ENCODE measurements at places on chromosomes 2 and 18.

DNA sequence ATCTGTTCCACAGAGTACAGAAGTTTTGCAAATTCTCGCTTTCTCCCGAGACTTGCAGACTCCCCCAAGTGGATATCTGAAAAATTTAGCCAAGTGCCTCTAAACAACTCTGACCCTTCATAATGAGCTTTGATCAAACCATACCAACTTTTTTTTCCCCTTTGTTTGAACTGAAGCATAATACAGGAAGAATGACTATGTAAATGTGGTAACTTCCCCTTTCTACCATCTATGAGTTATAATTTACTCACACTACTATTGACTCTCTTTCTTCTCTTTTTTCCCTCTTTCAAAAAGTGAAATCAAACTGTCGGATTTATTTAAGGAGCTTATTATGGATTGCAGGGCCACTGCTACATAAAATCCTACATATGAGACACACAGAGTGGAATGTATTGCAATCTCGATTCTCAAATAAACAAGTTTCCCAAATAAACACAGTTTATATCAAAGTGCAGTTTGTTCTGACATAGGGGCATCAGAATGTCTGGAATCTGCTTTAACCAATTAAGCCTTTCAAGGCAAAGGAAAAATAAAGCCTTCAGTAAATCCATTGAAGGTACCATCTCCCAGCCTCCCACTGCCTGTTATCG, 1.4 kb upstream of the ZNF804A start:
- DNase-seq = peak; percentile 60

DNA sequence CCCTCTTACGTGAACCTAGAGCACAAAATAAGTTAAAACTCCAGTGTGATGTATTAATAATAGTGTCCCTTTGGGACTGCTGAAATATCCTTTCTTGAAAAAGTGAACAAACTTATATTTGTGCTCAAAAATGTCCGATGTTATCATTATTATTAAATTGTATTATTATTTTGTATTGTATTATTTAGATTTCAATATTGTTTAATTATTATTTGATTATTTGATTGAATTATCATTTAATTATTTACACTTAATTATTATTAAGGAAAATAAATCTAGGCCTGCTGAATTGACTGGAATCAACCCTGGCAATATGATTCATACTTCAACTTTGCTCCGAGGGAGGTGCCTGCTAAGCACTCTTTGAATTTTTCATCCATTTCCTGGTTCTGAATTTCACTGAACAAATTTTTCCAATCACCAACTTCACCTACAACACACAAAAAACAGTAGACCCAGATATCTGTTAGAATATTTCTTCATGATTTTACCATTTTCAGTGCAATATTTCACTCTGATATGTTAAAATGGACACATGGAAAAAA, 10.9 kb upstream of the EIF2AK2 start:
- no peak for DNase-seq

DNA sequence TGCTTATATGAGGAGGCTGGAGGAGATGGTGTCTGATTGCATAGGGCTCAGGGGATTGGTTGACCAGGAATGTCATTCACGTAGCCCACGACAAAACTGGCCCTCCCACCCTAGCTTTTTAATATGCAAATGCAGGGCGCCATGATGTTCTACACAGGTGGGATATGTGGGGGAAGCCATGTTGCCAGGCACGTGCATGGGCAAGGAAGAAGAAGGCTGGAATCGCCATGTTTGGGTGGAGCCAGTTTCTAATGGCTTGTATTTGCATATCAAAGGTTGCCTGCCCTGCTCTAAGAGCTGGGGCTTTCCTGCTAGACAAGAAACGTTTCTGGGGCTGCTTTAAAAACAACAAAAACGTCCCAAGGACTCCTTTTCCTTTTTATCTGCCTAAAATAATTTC, 26.5 kb upstream of the LINC00305 start:
- no peak for DNase-seq

GRCh38 chr2:71633086-71633485, 179.7 kb downstream of the DYSF start:
- no peak for DNase-seq

GRCh38 chr2:167608487-167608886, 638.9 kb downstream of the STK39 start:
- DNase-seq = no peak

DNA sequence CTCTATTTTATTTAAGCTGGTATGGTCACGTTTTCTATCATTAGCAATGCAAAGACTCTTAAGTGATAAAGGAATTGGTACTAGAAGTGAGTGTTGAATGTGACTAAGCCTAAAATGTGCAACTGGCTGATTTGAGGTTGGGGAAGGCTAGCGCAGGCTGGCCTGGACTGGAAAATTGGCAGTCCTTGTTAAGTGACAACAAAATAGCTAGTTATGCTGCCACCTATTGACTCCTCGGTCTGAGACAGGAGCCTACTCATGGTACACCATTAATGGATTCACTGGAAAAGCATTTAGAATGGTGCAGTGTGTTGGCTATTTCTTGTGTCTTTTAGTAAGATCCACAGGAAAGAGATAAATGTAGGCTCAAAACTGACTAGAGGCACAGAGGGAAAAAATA, 5.7 kb upstream of the WIPF1 start:
- DNase-seq = no peak

- no peak for DNase-seq
Observed at GRCh38 chr2:186614373-186614772, 24.5 kb downstream of the ITGAV start.

GRCh38 chr18:50879302-50880118, 592 bp downstream of the ME2 start:
- DNase-seq = no peak

DNA sequence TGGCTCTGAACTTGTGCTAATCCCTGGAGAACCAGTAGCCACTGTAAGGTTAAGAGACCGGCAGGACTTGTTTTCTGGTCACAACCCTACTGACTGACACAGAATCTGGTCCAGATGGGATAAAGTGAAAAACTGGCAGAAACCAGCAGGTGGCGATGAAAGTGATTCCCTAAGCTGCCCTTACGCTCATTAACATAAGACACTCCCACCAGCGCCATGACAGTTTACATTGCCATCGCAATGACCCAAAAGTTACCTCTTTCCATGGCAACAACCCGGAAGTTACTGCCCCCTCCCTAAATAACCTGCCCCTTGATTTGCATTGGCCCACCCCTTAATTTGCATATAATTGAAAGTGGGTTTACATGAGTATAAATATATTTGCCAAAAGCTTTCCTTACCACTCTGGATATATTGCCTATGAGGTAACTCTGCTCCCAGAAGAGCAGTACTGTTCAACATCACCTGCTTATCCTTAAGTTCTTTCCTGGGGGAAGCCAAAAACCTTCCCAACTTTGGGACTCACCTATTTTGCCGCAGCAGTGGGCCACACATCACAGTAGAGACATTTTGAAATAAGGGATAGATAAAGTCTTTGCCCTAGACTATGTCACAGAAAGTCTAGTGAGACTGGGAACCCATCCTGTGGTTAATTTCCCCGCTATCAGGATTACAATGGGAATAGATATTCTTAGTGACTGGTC, 35.8 kb upstream of the AFF3 start:
- no peak for DNase-seq

DNA sequence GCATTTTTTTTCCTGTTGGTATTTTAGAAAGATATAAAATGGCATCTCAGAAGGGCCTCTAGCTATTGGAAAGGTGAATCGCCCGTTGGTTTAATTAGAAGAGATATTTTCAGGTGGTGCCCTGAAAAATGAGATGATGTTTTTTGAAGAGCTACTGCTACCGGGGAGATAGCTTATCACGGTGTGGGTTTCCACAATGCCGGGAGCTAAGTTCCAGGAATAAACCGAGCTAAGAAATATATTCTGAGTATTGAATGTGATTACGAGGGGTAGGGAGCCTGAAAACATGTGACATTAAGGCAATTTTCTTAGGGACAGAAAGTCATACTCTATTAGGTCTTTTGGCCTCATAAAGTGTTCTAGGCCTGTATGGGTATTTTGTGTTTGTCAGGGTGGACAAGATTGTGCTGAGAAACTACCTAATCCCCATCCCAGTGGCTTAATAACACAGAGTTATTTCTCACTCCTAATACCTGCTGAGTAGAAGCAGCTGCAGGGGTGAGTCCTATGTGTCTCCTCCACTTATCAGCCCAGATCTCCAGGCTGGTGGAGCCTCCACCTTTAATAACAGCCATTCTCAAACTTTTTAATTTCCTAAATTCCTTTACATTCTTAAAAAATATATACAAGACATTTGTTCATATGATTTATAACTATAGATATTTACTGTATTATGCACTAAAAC, 150.2 kb downstream of the LRRTM1 start:
- no peak for DNase-seq

DNA sequence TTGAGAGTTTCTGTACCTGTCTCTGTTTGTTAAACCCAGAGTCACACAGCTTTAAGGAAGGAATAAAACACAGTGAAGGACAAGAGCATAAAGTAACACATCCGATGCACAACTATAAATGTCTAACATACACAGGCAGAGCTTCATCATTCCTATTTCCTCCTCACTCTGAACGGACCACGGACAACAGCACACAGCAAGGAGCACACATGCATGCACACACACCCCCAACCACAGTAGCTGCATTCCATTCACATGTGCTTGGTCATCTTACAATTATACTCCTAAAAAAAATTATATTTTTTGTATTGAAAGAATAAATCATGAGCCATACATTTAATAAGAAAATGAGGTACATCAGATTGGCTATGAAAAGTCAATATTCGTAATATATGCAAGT, 58.3 kb downstream of the ID2 start:
- peak; percentile 3 for DNase-seq

DNA sequence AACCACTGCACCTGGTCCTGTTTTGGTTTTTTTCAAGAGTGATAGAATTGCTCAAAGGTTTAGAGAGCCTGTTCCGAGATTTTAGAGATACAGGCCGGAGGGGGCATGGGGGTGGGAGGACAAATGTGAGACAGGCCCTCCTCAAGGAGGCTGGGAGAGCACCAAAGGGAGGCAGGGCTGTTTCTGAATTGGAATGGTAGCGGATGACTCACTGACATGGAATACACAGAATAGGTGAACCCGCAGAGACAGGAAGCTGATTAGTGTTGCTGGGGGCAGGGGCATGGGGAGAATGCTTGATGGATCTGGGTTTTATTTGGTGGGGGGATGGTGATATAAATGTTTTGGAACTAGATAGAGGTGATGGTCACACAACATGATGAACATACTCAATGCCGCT, 111.0 kb upstream of the MGAT5 start:
- DNase-seq = no peak

- no peak for DNase-seq
Observed at GRCh38 chr2:20129331-20130159, 78.1 kb upstream of the LAPTM4A start.

GRCh38 chr2:32290000-32290339, 12.3 kb downstream of the YIPF4 start:
- DNase-seq = no peak

GRCh38 chr2:72750977-72751639, 74.7 kb downstream of the EXOC6B start:
- no peak for DNase-seq

GRCh38 chr2:12948231-12948960, 231.7 kb downstream of the TRIB2 start:
- no peak for DNase-seq

DNA sequence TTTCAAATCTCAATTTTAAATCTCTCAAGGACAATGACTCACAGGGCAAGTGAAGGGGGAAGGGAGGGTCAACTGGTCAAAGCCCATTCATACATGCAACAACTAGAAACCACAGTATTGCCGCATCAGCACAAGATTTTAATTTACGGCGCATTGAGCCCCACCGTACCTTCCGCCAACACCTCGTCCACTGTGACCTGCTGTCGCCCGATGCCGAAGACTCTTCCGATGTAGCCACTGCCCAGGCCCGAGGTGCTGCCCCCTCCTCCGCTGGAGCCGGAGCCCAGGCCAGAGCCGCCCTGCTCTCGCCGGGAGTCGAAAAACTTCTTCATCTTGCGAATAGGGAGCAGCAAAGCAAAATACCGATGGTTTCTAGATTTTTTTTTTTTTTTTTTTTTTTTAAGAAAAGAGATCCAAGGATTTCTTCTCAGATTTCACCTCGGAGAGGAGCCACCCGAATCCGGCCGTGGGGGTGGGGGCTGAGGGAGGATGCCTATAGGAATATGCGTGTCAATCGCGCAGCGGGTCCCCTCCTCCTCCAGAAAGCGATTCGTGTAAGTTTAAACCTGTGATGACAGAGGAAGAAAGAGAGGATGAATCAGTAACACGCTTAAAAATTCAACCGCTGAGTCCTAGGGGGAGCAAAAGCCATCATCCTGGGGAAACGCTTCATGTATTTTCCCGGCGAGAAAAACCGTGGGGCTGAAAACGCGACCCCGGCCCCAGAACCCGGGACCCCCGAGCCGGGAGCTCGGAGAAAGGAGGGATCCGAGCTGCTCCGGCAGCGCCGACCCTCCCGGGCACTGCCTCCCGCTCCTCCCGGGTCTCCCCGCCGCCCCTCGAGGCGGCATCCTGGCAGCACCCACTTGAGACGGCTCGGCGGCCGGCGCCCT, 584 bp downstream of the AAK1 start:
- DNase-seq = peak; percentile 62

DNA sequence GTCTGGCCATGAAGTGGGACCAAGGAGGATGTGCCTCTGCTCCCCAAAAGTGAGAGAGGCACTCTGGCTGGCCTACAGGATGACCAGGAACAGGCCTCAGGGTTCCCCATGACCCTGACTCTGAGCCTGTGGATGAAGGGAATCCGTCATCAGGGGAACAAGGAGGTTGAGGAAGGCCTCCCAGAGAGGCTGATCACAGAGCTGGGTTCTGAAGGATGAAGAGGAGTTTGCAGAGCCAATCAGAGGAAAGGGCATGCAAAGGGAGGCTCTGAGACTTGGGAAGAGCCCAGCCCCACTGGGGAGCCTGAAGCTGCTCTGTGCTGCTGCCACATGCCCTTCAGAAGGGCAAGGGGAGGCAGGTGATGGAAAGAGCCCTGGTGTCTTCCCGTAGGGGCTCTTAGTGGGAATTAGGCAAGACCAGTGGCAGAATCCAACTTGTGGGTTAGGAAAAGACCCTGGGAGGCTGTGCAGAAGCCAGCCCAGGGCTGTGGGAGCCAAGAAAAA, 141.3 kb upstream of the ID2 start:
- DNase-seq = no peak

- no peak for DNase-seq
Observed at GRCh38 chr2:239936838-239937581, 88.1 kb downstream of the NDUFA10 start.

- no peak for DNase-seq
Observed at GRCh38 chr2:96952016-96952750, 34.2 kb downstream of the FAM178B start.

DNA sequence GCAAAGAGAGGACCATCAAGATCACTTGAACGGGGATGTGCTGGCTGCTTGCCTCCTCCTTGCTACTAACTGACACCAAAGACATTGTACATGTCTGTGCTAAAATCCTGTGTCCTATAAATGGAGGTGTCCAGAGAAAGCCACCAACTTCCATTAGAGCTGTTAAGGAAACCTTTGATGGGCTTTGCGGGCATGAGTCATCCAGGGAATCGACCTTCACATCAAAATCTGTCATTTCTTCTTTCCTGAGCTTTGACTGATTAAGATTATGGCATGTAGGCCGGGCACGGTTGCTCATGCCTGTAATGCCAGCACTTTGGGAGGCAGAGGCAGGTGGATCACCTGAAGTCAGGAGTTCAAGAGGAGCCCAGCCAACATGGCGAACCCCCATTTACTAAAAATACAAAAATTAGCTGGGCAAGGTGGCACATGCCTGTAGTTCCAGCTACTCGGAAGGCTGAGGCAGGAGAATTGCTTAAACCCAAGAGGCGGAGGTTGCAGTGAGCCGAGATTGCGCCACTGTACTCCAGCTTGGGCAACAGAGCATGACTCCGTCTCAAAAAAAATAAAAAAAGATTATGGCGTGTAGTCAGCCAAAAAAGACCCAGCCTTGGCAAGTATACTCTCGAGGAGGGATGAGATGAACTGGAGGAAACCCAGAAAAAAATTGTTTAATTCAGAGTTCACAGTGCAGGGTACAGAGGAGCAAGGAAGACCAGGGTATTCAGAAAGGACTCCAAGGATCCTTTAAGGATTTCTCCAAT, 115.8 kb downstream of the CABLES1 start:
- no peak for DNase-seq

Measured in non-pigmented ciliary epithelial cell (primary cell).